Foreskin fibroblast (primary cell): ENCODE measurements at places on chromosomes 2 and 18.

DNA sequence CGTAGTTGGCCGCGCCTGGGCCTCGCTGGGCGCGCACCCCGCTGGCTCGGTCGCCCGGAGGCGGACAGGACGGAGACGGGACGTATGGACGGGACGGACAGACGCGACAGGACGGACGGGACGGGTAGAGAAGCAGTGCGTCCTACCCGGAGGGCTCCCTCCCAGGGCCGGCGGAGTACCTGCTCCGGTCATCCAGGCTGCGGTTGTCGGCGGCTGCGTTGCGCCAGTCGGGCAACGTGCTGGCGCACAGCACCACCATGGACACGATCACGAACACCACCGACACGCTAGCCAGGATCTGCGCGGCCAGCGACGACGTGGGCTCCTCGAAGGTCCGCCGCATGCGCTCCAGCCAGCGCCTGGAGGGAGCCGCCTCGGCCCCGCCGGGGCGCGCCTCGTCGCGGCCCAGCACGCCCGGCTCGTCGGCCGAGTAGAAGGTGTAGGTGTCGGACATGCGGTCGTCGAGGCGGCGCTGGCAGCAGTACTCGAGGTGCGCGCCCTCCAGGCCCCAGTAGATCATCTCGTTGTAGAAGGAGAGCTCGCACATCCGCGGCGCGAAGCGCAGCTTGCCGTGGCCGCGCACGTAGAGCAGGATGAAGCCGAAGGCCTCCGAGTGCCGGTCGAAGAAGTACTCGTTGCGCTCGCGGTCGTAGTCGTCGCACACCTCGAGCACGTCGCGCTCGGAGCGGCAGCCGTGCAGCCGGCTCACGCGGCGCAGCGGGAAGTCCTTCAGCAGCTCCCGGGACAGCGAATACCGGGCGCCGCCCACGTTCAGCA is 903 bp downstream of the KCNG3 start:
- peak; percentile 16 for DNase-seq

DNA sequence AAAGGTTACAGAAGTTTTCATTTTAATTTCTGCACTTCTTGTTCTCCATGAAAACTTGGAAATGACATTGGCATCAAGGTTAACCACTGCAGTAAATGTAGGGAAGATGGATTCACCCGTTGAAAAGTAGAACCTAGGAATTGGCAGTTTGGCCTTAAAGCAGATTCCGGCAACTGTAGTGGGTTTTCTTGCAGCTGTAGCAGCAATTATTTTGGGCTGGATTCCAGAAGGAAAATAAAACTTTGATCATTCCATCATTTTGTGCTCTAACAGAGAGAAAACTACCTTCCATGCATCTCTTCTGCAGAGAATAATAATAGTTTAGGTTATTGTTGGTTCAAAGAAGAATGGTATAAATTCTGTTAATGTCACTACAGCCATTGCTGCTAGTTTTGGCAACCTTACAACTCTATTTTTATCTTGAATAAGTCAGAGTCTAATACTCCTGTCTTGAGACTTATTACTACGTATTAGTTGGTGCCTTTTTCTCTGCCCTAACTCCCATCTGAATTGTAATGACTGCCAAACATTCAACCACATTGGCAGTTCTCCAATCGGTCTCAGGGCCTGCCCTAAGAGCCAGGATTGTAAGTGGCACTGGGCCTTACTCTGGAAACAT is 178.1 kb upstream of the PIEZO2 start:
- DNase-seq, result peak; percentile 10

- DNase-seq, result no peak
Observed at GRCh38 chr2:128735296-128735960, 416.8 kb upstream of the HS6ST1 start.

DNA sequence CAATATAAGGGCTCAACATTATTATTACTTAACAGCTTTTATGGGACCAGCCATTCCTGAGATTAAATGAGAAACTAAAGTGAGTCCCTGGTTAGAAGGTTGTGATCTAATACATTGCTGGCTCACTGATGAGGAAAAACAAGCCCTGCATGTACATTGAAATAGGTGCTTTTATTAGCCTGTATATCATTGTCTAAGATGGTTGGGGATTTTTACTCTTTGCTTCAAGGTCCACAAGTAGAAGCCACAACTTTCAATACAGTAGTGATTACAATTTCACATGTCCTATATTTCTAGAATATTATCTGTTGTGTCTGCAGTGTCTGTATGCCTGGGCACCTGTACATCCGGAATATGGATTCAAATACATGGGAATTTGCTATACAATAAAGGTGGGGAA is 104.1 kb upstream of the FZD5 start:
- DNase-seq, result no peak

DNA sequence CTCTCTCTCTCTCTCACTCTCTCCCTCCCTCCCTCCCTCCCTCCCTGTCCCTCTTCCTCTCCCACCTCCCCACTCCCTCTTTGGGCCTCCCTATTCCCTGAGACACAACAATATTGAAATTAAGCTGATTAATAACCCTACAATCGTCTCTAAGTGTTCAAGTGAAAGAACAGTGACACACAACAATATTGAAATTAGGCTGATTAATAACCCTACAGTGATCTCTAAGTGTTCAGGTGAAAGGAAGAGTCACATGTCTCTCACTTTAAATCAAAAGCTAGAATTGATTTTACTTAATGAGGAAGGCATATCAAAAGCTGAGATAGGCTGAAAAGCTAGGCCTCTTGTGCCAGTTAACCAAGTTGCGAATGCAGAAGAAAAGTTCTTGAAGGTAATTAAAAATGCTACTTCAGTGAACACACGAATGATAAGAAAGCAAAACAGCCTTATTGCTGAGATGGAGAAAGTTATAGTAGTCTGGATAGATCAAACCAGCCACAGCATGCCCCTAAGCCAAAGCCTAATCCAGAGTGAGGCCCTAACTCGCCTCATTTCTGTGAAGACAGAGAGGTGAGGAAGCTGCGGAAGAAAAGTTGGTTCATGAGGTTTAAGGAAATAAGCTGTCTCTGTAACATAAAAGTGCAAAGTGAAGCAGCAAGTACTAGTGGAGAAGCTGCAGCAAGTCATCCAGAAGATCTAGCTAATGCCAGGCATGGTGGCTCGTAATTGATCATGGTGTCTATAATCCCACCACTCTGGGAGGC is 21.3 kb downstream of the MALT1 start:
- DNase-seq, result no peak

GRCh38 chr2:56195563-56195962 is 11.8 kb downstream of the CCDC85A start:
- DNase-seq, result no peak

DNA sequence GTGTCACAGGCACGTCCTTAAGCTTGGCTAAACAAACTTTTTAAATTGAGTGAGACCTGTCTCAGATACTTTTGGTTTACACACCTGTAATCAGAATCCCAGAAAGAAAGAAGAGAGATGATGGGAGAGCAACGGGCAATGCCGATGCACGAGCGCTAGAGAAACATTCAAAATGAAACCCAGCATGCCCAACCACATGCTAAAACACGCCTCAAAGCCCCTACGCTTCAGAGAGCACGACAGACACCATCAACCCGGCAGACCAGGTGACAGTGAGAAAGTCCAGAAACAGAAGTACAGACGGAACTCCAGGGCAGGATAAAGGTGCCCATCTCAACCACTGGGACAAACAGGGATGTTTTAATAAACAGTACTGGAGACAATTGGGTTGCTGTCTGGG is 85.5 kb downstream of the HDAC4 start:
- DNase-seq, result no peak

- no peak for DNase-seq
Observed at GRCh38 chr2:163646687-163647086, 89.1 kb downstream of the FIGN start.

DNA sequence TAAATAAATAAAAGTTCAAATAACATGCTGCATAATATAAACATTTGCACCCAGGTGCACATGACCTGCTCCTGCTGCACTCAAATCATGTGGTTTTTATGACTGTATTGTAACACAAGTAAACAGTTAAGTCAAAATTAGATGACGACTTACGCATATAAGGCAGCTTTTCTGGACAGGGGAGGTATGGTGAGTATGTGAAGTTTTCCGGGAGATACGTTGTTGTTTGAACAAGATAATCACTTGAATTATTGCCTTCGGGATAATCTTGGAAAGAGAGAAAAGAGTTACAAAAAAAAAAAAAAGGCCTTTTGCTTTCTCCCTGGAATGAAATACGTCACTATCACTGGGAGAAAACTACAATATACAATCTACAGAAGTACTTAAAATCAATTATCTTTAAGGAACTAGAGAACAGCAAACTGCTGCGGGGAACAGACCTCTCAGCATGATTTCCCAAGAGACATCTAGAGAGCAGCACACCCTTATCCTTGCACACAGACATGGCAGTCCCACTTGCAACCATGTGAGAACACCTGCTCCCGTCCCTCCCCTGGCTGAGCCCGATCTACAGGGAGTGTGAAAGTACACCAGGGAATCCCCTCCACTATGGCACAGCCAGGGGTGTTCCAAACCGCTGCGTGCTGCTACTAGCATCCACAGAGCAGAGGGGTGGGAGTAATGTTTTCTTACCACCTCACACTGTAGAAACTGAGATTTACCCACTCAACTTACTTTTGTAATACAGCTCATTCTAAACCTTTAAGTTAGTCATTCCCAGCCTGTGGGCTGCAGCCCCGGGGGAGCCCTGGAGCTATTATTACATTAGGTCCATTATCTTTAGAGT is 26.3 kb downstream of the B4GALT6 start:
- DNase-seq, result no peak

DNA sequence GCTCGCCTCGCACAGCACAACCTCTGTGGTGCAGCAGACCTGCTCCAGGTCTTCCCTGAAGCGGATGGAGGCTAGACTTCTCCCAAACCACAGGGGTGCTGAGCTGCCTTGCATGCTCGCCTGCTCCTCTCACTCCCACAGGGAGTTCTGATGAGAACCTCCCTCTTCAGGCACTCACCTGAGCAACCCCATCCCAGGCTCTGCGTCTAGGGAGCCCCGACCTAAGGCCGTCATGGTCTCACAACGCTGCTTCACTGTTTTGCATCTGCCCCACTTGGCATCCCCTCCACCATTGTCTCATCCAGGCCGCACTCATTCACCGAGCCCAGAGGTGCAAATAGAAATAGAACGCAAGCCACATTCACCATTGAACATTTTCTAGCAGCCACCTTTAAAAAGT is 24.6 kb upstream of the MC5R start:
- DNase-seq, result no peak

GRCh38 chr2:199366406-199366805 is 91.3 kb downstream of the SATB2 start:
- DNase-seq, result no peak

- DNase-seq, result peak; percentile 61
Observed at GRCh38 chr2:231710799-231711676, 2.7 kb downstream of the PTMA start.

- no peak for DNase-seq
Observed at GRCh38 chr18:48735681-48736255, 196.9 kb downstream of the CTIF start.

- DNase-seq, result no peak
Observed at GRCh38 chr2:149538138-149538833, 49.3 kb downstream of the MMADHC start.

DNA sequence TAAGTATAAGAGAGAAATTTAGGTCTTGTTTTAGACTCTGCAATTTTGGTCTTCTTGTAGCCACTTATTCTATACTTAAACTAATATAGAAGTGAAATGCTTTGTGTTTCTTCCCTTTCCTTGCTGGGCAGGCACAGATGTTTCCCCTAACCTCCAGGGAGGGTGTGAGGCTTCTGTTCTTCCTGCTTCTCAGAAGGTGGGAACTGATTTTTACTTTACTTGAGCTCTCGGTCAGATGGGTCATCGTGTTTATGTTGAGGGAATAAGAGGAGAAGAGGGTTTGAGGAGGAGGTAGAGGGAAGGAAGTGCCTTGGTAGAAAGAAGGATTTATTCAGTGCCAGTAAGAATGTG is 92.5 kb upstream of the CXCR4 start:
- DNase-seq, result no peak

- no peak for DNase-seq
Observed at GRCh38 chr2:211930331-211930730, 608.3 kb downstream of the ERBB4 start.

DNA sequence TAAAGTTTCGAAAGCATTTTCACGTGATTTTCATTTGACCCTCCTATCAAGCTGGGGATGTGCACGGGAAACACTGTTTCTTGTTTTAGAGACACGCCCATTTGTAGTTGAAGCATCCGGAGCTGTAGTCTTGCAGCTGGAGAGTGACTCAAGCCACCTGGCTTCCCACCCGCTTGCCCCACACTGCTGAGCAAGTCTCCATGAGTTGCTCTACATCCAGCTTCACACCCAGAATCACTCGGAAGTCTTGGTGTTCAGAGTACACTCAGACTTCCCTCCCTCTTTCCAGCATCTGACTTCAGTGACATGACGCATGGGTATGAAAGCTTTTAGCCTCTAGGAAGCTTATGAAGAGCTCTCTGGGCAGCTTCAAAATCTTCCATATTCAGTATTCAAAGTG is 262.4 kb downstream of the NBAS start:
- peak; percentile 22 for DNase-seq

DNA sequence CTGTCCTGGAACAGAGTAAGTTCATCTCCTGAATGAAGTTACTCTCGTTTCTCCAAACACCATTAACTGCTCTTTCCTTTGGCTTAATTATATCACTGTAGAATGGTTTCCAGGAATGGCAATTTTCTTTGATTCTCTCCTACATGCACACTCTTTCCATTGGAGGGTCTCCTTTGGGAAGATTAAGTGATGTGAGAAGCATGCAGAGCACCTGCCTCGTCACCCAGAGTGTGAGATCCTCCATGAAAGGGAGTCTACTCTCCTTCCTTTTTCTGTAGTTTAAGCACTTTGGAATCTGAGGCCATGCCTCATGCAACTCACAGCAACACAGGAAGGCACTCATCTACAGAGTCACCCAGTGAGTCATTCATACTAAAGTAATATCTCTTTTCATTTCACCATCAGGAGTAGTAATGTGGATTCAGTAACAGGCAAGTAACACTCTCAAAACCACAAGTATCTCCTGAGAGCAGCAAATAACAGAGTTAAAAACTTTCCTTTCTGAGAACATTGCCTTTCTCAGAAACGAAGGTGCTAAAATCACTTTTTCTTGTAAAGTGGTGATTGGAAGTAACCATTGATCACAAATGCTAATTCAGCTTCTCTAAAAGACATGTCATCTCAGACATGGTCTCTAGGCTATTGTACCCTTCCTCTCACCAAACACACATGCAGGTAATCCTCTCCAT is 52.8 kb upstream of the IL1RL1 start:
- DNase-seq, result peak; percentile 87

GRCh38 chr2:224211791-224212190 is 172.7 kb upstream of the SERPINE2 start:
- no peak for DNase-seq

DNA sequence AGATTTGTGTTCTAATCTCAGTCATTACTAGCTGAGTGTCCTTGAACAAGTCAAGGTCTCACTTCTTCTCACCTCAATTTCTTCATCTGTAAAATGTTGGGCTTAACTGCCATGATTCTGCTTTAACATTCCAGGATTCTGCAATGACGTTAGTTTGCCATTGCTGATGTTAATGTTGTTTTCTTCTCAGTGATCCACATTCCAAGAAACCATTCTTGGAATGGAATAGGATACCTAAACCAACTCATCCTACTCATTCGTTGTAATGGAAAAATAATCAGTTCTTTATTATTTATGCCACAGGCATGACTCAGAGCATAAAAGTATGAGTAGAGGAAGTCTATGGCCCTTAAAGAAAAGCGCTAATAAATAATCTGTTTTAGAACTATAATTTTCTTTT is 140.2 kb upstream of the ETAA1 start:
- no peak for DNase-seq

GRCh38 chr2:26809876-26810577 is 24.2 kb downstream of the CENPA start:
- no peak for DNase-seq

GRCh38 chr2:191813943-191814342 is 32.9 kb downstream of the CAVIN2 start:
- DNase-seq, result no peak
